Kasumi-1 (cell line): ENCODE measurements at places on chromosomes 1 and 21.

GRCh38 chr1:150927624-150928023 lies 1.5 kb downstream of the SETDB1 start:
- DNase-seq = no peak

- DNase-seq = no peak
These were observed 3.0 kb upstream of the RGS8 start for GRCh38 chr1:182687361-182687760.

- DNase-seq = no peak
These were observed 16.2 kb upstream of the ARHGAP29 start for GRCh38 chr1:94253456-94254017.

- DNase-seq = peak; percentile 69
These were observed 4.9 kb upstream of the NPL start for GRCh38 chr1:182784556-182785171.

DNA sequence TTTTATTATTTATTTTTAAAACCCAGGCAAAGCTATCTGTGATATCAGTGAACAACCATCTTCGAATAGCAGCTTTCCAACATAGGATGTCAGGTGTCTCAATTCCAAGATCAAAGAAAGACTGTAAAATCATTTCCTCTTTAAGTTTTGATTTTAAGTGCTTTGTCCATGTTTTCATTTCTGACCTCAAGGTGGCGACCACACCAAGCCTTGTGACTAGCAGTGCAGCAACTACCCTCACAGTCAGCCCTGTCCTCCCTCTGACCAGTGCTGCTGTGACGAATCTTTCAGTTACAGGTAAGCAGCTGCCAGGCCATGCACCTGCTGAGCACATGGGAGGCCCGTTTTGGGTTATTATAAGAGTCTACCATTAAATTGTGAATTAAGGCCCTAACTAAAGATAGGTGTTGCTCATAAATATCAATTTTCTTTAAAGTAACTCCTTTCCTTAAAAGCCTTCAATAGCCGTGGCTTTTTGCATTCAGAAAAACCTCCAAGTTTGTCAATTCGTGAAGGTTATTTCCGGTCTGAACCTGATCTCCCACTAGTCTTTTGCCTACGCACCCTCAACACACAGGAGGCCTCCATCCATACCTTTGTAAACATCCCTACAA lies 117.0 kb downstream of the CD247 start:
- peak; percentile 71 for DNase-seq

- no peak for DNase-seq
These were observed 70.8 kb downstream of the TMEM200B start for GRCh38 chr1:29052941-29053340.

- no peak for DNase-seq
These were observed 439.0 kb downstream of the LRRIQ3 start for GRCh38 chr1:73759011-73759410.

DNA sequence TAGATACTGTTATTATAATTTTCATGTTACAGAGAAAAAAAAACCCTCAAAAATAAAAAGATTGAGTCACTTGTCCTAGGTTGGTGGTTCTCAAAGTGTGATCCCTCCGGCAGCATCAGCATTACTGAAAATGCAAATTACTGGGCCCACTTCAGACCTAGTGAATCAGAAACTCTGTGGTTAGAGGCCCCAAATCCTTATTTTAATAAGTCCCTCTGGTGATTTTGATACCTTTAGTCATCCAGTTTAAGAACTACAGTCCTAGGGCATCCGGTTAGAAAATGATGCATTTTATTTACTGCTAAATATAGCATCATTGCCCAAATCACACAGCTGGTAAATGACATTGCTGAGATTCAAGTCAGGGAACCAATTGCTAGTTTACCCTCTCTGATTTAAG lies 203.7 kb upstream of the RUNX1 start:
- DNase-seq = no peak

DNA sequence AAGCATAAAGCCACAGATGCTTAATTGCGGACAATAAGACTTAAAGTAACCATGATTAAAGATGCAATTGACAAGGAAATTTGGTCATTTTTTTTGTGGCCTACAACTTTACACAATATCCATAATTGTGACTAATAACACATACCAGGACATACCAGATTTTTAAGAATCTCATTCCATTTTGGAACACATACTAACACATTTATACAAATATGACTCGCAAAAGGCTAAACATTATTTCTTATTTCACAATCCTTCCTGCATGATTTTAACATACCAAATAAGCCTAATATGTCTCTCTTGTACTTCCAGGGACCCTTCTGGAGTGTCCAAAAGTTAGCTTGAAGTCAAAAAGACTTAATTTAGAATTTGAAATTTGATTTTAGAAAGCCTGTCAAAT lies 48.8 kb downstream of the DR1 start:
- no peak for DNase-seq

- no peak for DNase-seq
These were observed 13.7 kb downstream of the ACTRT2 start for GRCh38 chr1:3034728-3035562.

GRCh38 chr1:151981178-151981525 lies 12.5 kb downstream of the S100A10 start:
- no peak for DNase-seq

DNA sequence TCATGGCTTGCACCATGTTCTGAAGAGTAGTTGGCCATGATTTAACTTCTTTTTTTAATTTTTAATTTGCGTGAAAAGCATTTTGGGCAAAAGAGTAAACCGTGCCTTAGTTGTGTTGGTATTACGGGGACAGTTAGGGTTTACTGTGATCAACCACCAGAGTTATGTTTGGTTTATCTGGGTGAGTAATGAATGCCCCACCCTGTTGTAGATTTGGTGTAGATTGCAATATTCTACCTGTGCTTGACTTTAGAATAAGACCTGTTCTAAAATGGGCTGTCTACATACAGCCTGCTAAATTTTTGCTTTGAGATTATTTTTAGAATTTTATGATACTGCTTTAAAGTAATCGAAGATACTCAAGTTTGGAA lies 1.4 kb downstream of the USP25 start:
- DNase-seq = no peak

- DNase-seq = no peak
These were observed 155.7 kb downstream of the TM2D1 start for GRCh38 chr1:61569303-61569621.

- DNase-seq = no peak
These were observed 243.4 kb downstream of the NUF2 start for GRCh38 chr1:163565166-163565565.

- DNase-seq = no peak
These were observed 205.9 kb upstream of the VAMP3 start for GRCh38 chr1:7565099-7565750.

GRCh38 chr1:183993132-183993531 lies 44.4 kb downstream of the COLGALT2 start:
- peak; percentile 89 for DNase-seq

DNA sequence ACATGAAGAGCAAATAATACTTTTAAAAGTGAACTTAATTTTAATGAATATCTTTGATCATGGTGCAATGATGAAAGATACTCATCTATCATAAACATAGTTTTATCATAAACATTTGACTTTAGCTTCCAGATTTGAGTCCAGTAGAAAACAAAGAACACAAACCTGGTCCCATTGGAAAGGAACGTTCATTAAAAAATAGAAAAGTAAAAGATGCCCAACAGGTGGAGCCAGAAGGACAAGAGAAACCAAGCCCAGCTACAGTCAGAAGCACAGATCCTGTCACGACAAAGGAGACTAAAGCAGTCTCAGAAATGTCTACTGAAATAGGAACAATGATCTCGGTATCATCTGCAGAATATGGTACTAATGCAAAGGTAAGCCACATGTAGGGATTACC lies 55.6 kb upstream of the MYOCOS start:
- no peak for DNase-seq

GRCh38 chr1:56451491-56451890 lies 127.9 kb downstream of the PLPP3 start:
- no peak for DNase-seq

DNA sequence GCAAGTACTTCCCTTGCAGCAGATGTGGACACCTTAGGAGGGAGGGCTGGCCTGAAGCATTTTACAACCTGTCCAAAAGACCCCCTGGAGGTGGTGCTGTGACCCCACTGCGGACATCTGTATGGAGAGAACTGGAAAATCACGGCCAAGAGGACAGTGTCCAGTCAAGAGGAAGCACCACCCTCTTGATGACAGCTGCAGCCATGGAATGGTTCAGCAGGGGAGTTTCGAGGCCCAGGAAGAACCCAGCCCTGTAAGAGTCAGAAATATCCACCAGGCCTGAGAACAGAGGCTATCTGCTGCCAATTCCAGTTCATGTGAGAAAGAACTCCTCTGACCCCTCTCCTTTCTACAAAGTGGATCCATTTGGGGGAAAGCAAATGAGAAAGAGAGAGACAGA lies 126.8 kb downstream of the PLXNA2 start:
- no peak for DNase-seq

DNA sequence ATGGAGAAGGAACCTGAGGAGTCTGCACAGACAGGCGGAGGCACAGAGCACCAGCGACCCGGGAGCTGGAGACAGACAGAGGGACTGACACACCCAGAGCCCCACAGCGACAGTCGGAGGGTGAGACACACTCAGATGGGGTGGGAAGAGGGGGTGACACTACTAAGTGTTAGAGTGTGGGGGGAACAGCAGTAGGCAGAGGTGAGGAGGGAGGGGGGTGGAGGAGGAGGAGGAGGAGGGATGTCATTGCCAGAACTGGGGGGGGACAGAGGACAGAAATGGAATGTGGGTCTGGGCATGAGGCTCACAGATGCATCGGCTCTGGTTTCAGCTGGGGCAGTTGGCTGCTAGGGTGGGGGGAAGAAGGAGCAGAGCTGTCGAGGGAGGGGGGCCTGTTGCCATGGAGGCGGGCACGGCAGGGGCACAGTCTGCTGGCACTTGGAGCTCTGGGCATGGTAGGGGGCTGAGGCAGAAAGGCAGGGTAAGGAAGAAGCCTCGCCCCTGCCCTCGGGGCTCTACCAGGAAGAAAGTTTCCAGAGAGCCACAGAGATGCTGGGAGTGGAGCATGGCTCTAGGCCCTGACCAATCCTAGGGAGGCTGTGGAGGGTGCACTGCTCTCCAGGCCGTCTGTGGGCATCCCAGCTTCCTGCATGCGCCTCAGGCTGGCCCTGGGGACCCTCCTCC lies 37.3 kb downstream of the AHDC1 start:
- DNase-seq = no peak

- DNase-seq = no peak
These were observed 66.0 kb downstream of the PGBD5 start for GRCh38 chr1:230359992-230360668.

DNA sequence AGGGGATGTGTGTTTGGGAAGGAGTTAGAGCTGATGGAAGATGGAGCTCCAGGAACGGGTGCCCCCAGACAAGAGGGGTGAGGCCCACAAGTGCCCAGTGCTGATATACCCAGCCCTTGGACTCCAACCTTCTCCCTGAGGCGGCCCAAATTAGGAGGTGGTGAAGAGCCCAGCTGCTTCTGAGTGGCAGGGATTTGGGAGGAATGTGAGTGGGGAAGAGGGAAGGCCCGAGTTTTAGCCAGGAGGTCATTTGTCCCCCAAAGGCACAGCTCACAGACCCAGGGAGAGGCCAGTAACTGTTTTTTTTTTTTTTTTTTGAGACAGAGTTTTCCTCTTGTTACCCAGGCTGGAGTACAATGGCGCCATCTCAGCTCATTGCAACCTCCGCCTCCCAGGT lies 1.2 kb upstream of the PADI2 start:
- DNase-seq = no peak

- DNase-seq = no peak
These were observed 248.4 kb downstream of the RHOU start for GRCh38 chr1:228983661-228984060.

DNA sequence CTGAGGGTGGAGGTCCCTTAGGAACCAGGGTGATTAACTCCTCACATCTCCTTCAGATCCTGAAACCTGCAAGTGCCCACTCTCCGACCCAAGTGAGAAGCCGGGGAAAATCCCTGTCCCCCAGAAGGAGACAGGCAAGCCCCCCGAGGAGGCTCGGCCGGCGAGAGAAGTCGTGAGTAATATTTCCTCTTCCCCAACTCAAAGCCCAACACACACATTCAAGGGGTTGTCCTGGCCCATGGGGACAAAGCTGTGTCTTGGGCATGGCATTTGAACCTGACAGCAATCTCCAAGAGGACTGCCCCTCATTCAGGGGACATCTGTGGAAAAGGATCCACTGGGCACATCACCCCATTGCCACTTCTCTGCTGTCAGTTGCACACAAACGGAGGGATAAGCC lies 23.6 kb downstream of the VASH2 start:
- DNase-seq = no peak

DNA sequence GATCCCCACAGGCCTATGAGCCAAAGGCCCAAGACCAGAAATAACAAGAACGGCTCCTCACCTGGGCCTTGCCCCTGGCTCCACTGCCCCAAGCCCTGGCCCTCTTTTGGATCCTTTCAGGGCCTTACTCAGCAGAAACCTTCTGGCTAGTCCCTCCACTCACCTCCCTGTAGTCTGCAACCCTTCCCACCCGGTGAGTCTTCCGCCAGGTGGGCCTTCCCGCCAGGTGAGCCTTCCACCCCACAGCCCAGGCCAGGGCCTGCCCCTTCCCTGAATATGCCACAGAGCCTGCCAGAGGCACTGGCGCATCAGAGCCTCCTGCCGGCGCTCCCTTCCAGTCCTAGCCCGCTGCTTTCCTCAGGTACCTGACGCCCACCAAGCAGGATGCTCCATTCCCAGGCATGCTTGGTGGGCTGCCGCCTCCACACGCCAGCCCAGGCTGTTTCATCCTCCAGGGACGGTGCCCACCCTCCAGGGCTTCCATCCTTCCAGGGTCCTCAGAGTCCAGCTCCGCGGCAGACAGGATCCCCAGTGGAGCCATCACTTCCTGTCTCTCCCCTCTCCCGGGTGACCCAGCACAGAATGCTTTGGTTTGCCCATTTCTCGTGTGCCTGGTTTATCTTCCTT lies 20.9 kb downstream of the LHX4 start:
- no peak for DNase-seq

- DNase-seq = no peak
These were observed 43.1 kb upstream of the PTPRC start for GRCh38 chr1:198595765-198596164.

DNA sequence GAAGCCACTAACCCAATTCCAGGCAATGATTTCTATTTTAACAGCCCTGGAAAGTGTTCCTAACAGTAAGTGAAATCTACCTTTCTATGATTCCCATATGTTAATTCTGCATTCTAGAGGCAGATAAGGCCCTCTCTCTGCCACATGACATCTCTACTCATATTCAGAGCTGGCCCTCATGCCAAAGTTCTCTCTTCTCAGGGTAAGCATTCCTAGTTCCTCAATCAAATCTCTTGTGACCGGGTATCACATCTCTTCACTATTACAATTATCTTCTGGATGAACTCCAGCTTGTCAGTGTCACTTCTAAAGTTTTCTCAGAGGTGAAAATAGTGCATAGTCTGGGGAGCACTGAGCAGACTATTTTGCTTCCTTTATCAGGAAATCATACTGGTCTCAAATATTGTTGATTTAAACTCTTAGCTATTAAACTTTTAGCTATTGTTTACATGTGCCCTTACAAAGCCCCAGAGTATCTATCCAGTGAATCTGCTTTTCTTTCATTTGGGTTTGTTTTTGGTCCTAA lies 66.4 kb upstream of the TNFSF18 start:
- DNase-seq = no peak

DNA sequence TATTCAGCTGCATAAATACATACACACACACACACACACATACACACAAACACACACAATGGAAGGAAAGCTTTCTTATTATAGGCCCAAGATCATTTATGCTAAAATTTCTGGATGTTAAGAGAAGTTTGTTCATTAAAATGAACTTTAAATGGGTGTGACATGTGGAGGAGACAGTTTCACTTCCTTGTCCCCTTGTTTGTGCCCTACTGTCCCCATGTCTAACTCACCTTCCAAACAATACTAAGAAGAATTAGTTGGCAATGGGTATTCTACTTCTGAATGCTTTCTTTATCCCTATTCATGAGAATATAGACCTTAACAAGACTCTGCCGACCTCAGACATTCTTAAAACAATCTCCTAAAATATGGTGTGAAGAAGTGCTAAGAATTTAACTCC lies 63.5 kb upstream of the NRIP1 start:
- no peak for DNase-seq
